ENCODE measurements at places on chromosomes 12 and 14.

DNA sequence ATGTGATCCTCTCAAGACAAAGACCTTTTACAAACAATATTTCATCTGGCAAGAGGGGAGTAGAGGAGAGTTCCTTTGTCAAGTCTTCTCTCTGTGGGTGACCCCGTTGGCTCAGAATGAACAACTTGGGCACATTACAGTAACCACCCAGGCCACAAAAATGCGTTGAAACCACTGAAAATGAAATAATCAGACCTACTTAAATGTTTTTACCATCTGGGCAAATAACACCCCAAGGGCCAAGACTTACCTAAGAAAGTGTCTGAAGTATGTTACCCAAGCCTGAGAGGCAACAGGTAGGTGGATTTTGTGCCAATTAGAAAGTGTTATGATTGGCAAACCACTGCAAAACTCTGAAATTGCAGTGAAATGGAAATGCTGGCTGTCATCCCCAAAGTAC lies 1.3 kb downstream of the TC2N start:
- no peak for DNase-seq

GRCh38 chr12:15522574-15523187 lies 200.4 kb downstream of the PTPRO start:
- DNase-seq = no peak

GRCh38 chr14:61573748-61574513 lies 121.4 kb upstream of the HIF1A start:
- DNase-seq = no peak

DNA sequence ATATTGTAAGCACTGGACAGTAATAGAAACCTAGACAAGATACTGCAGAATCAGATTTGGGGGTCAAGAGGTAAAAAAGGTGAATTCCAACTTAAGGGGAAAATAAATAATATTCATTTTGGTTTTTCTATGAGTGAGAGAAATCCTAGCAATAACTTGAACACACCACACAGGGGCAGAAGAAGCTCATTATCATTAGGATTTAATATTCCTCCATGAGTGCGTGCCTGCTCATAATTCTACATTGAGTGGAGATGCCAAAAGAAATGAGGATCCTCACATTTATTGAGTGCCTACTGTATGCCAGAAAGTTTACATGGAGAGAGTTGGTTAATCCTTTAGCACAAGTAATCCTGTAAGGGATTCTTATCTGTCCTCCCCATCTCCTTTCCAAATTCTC lies 40.5 kb upstream of the C14orf132 start:
- no peak for DNase-seq

- no peak for DNase-seq
Measured at GRCh38 chr14:85573406-85573805, 43.5 kb downstream of the FLRT2 start.

- no peak for DNase-seq
Measured at GRCh38 chr12:86456776-86457175, 200.6 kb upstream of the MGAT4C start.

- DNase-seq = no peak
Measured at GRCh38 chr12:44930972-44931600, 55.0 kb upstream of the NELL2 start.

DNA sequence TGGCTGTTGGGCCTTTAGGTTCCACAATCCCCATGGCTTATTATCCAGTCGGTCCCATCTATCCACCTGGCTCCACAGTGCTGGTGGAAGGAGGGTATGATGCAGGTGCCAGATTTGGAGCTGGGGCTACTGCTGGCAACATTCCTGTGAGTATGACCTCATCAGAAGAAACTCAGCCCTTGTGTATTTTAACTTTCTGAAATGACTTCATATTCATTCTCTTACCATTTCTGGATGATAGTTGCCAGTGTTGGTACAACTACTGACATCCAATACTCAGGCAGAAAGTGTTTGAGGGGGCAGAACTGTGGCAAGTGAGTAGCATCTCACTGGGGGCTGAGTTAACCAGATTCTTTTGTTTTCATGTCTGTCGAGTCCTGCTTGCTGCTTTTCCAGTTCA lies 2.3 kb downstream of the DAZAP2 start:
- DNase-seq = no peak

DNA sequence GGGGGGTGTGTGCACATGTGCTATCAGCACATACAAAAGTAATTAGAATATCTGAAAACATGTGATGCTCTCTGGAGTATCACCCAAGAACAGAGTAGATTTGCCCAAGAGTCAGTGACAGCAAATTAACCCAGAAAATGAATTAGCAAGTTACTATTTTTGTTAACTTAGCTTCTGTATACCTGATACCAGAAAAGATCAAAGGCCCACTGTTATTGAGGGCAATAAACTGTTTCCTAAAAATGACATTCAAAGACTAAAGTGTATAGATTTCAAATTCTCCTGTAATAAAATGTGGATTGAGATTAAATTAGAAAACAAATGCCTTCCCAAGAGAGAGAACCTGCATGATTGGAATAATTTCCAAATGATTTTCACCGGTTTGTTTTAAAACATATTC lies 184.7 kb downstream of the MED13L start:
- no peak for DNase-seq

DNA sequence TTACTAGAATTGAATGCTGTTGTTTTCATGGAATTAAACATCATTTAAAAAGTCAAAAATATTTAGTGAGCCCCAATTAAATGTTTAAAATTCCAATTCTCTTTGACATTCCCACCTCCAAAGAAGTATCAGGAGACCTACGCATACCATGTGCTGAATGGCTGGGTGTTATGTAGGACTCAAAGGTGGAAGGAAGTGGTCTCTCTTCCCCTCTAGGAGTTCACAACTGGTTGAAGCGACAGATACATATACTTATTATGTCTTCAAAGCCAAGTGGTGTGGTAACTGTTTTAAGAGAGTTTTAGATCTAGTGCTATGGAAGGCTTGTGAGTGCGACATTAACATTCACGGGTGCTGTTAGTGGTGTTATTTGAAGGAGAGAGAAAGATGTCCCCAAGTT lies 464.0 kb downstream of the ATP23 start:
- no peak for DNase-seq

DNA sequence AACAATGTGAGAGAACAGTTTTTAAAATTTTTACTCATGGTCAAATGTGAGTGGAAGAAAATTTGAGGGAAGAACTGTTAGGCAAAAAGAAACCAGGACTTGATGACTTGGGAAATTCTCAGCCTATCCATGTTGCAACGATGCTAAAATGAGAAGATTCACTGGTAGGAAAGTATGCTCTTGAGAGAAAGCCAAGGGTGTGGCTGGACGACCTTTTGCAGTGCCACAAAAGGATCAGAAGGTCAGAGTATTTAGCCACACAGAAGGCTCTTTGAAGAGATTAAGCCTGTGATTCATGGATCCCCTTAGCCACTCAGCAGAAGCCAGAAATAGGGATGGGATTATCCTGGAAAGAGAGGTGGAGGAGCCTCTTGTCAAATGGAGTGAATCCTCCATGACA lies 336.8 kb downstream of the LRIG3 start:
- DNase-seq = no peak

DNA sequence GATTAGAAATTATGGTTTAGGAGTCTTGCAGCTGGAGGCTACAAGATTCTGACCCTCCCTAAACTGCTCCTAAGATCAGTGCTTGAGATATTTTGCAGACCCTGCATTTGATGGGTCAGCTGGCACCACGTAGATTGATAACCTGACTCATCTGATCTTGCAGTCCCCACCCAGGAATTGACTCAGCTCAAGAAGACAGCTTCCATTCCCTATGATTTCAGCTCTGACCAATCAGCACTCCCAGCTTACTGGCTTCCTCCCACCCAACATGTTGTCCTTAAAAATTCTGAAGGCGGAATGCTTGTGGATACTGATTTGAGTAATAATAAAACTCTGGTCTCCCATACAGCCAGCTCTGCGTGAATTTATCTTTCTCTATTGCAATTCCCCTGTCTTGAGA lies 23.2 kb upstream of the MTHFD1 start:
- DNase-seq = no peak

DNA sequence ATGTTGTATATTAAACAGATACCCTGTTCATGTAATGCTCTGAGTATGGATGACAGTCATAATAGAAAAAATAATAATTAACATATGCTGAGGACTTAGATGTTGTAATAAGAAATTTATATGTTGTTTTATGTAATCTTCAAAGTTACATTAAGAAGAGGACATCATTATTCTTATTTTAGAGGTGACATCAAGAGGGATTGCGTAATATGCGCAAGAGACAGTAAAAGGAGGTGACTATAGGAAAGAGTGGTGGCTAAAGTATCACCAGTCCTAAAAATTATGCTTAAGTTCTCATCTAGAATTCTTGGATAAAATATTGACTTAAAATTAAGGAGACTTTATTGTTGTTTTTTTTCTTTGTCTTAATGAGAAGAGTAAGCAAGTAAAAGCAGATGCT lies 323.9 kb downstream of the KCNC2 start:
- no peak for DNase-seq

GRCh38 chr12:80271780-80272179 lies 172.3 kb upstream of the PTPRQ start:
- no peak for DNase-seq

GRCh38 chr12:76919383-76920171 lies 40.8 kb upstream of the CSRP2 start:
- no peak for DNase-seq

- DNase-seq = no peak
Measured at GRCh38 chr14:106633721-106634120, 1107.3 kb downstream of the TMEM121 start.

DNA sequence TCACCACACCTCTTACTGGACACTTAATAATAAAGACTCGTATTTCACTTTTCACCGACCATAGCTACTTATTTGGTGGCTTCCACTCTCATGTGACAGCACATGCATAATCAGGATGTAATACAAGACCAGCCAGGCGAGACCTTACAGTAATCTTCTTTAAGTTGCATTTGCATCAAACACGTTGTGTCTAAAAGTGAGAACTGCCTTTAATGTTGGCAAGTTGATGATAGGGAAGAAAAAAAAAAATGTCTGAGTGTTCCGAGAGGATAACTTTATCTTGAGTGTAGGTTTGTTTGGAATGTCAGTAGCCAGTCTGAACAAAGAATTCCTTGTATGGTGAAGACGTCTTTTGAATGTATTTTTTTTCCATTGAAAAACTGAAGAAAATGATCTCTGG lies 440.4 kb downstream of the ADAMTS20 start:
- no peak for DNase-seq

DNA sequence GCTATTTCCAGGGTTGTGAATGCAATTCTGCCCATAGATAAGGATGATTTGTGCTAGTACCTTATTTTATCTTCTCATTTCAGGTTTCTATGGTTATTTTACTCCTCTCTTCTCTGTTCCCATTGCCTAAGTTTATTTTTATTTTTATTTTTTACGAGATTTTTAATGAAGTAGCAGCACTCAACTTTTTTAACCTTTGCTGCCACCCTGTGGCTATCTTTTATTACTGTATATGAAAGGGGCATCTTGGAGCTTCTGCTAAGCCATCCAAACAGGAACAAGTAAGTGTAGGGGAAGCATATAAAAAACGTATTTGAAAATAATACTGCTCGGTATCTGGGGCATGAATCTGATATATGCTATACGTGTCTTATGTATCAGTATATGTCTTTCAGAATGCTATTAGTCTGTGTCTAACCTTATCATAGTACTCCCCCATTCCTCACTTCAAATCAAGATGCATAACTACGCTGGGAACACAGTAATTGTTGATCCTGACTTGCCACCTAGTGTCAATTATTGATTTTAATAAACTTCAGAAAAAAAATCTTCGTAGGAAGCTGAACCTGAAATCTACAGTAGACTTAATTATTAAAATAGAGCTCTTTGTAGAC lies 60.3 kb downstream of the KLRG1 start:
- DNase-seq = no peak

GRCh38 chr12:128180166-128180565 lies 86.8 kb upstream of the TMEM132C start:
- no peak for DNase-seq

DNA sequence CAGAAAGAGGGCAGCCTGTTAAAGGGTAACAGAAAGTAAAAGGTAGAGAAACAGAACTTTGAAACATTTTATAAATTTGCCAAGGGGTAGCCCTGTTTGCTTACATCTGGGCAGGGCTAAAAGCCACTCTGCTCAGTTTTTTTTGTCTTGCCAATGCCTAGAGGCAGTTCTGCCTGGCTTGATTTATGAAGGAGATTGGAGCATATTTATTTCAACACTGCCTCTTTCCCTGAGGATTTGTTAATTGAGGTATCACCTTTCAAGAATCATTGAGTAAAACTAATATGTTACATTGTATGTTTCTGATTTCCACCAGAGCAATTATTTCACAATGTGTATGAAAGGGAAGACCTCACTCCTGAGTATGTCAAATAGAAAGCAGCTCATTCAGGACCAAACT lies 160.8 kb downstream of the GXYLT1 start:
- no peak for DNase-seq

DNA sequence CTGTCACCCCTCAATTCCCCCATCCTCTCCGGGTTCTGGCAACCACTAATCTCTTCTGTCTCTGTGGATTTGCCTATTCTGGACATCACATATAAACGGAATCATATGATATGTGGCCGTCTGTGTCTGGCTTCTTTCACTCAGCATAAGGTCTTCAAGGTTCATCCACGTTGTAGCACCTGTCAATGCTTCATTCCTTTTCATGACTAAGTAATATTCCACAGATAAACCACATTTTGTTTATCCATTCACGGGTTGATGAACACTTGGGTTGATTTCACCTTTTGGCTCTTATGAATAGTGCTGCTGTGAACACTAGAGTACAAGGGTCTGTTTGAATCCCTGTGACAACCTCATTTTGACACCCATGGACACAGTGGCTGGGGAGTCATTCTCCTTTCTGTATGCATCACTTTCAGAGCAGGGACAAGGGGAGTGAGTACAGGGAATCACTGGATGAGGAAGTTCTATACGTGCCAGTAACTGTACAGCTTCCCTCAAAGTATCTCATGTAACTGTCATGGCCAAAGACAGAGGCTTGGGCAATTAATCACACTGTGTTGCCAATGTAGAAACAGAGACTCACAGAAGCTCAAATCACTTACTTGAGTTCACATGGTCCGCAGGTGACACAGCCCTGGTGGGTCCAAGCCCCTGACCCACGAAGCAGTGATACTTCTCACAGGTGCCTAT lies 10.9 kb upstream of the TESC start:
- DNase-seq = no peak

DNA sequence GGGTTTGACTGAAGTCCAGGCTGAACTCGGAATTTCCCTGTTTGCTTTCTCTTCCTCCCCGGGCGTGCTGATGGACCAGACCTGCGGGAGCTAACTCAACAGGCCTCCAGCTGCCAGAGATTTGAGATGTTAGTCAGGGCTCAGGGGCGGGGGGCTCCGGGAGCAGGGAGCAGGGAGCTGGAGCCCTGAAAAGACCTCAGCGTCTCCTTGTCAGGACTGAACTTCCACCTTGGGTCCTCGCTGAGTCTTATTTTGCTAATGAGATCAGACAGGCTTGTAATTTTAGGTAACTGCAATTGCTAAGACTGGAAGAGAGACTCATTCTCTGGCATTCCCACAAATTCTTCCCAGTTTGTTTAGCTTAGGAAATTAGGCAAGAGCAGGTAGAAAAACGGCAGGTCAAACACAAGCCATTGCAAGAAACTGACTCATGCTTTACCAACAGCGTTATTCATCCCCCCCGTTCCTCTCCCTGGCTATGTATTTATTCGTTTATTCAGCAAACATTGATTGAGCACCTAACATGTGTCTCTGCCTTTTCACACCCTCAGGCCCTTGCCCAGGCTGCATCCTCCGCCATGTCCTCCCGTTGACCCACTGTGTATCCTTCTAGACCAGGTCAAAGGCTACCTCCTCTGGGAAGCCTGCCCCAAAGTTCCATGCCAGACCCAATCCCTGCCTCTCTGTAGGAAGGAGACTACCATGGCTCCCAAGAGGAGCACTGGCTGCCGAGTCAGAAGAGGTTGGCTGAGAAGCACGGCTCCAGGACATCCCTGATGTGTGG lies 80.4 kb upstream of the DIO3 start:
- peak; percentile 21 for DNase-seq

- no peak for DNase-seq
Measured at GRCh38 chr12:22325218-22325617, 9.3 kb downstream of the ST8SIA1 start.
